T-helper 1 cell (primary cell): ENCODE measurements at places on chromosomes 6 and 20.
A peak's percentile ranks its signal among the peaks of the same experiment; 100 is the strongest.

- no peak for DNase-seq
Observed at GRCh38 chr6:6176127-6176526, 144.3 kb downstream of the F13A1 start.

- no peak for DNase-seq
Observed at GRCh38 chr6:29764422-29765196, 41.4 kb downstream of the HLA-F start.

DNA sequence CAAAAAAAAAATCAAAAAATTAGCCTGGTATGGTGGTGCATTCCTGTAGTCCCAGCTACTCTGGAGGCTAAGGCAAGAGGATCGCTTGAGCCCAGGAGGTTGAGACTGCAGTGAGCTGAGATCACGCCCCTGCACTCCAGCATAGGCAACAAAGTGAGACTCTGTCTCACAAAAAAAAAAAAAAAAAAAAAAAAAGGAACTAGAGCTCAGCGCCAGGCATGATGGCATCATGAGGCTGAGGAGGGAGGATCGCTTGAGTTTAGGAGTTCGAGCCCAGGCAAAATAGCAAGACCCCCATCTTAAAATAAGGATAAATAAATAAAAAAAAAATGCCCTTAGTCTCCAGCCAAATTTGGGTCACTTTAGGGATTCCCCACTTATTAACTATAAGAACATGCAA is 40.4 kb upstream of the PIM1 start:
- DNase-seq, result no peak

DNA sequence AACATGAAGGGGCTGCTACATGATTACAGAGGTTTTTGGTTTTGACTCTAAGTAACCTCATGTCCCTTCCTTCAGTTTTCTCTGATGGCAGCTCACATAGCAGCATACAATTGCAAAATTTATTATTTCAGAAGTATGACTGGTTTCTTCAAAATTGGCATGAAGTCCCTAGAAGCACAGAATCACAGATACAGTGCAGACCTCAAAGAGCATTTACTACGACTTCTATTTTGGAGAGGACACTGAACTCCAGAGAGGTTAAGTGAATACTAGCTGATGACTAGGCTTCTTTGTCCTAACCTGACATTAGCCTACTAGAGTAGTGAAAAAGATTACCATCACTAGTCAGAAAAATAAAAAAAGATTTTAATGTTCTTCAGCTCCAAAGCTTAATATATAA is 664.3 kb downstream of the RFPL4B start:
- no peak for DNase-seq

GRCh38 chr6:14166839-14167238 is 49.3 kb downstream of the CD83 start:
- no peak for DNase-seq

GRCh38 chr20:38730989-38731737 is 6.9 kb downstream of the SLC32A1 start:
- peak; percentile 70 for DNase-seq

- no peak for DNase-seq
Observed at GRCh38 chr6:159650314-159650713, 42.7 kb downstream of the SOD2 start.

GRCh38 chr6:41635365-41635764 is 2.9 kb upstream of the MDFI start:
- DNase-seq, result no peak

GRCh38 chr6:124792386-124792785 is 169.9 kb upstream of the RNF217 start:
- DNase-seq, result no peak

GRCh38 chr6:43318011-43318410 is 9.4 kb upstream of the CRIP3 start:
- no peak for DNase-seq
